AG09319 (cell line): ENCODE measurements at places on chromosomes 4 and X.

- DNase-seq: peak; percentile 24
Observed at GRCh38 chr4:137659431-137659830, 127.1 kb upstream of the PCDH18 start.

GRCh38 chr4:89914609-89915550, 20.2 kb downstream of the MMRN1 start:
- no peak for DNase-seq

GRCh38 chr4:127698789-127699200, 31.4 kb upstream of the SLC25A31 start:
- no peak for DNase-seq

GRCh38 chr4:107578321-107578720, 141.7 kb downstream of the PAPSS1 start:
- DNase-seq: peak; percentile 28

DNA sequence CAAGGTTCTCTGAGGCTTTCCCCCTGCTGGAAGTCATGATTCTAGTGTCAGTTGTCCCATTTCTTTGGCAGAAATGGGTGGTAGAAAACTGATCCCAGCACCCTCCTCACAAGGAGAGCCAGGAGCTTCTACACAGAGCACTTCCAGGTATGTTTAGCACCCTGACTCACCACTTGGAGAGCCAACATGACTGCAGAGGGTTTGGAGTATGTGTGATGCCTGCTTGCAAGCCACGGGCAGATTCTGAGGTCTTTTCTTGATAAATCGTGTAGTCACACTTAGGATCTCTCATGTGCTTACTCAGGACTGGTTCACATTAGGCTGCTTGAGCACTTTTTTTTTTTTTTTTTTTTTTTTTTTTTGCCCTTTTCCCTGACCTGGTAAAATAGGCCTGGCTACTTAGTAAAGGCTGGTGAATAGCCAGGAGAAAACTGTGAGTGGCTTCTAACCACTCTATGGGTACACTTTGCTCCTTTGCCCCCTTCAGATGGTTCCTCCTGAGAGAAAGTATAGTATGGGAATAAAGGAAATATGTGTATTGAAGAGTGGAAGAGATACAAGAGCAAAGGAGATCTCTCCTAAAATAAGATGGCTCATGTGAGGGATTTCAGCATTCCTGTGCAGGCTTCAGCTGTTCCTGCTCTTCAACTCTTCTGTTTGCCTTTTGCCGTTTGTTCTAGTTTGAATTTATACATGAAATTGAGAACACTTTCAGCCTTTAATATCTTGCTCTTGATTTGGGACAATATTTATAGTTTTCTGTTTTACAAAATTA, 103.6 kb downstream of the EMCN start:
- no peak for DNase-seq

DNA sequence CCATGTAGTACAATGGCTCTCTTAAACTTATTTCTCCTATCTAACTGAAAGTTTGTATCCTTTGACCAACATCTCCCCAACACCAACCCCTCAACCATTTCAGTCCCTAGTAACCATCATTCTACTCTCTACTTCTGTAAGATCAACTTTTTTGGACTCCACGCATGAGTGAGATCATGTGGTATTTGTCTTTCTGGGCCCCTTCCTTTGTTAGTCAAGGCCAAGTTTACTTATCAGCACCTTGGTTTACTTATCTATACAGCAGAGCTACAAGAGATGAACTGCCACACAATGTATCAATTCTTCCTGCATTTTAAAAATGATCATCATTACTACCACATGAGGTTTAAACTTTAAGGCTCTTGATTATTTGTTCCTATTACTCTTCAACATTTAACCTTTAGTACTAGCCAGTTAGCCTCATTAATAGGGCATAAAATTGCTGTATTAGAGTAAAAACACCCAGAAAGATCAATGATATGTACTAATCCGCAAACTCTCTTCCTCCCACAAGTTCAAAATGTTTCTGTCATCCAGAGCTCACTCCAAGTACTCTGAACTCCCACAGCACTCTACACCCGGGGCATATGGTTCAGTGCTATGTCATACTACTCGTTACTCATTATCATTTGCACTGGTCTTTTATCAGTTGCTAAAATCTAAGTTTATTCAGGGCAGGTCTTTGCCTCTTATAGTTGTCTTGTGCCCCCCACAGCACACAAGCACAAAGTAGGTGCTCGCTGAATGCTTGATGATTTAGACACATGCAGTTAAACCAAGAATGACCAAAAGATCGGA, 145.7 kb upstream of the ADAMTS3 start:
- no peak for DNase-seq

GRCh38 chr4:7040765-7041164, 2.4 kb upstream of the TADA2B start:
- DNase-seq: no peak

DNA sequence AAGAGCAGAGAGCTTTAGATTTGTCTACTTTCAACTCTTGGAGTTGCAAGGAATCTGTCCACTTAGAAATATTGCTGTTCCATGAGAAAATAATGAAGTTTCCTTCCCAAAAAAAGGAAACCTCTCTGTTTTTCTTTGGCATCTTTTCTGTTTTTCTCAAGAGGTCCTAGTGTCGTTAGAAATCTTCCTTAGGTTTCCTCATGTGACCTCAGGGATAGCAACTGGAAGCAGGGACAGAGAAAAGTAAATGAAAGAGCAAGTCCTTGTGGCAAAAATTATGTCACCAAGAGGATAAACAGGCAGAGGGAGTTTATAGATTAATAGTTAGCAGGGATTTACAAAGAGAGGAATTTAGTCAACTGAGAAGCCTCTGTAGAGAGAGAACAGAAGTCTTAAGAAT, 478.4 kb upstream of the ADGRL3 start:
- DNase-seq: no peak

- DNase-seq: no peak
Observed at GRCh38 chr4:5118091-5118786, 67.0 kb downstream of the STK32B start.

DNA sequence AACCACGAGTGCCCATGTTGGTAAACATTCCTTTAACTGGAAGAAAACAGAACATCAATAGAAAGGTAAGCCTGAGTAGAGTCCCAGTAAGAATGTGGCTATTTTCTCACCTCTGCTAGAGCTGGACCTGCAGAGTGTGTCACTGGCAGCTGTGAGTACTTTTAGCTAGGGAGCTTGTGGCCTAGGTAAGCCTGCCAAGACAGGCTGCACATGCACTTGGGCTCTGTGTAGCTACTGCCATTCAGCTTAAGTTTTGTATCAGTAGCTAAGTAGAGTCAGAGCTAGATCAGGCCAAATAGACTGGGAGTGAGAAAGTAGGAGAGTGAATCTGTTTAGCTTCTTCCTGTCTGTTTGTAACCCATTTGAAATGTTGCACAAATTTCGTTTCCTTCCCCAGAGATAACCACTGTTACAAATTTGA, 35.3 kb downstream of the RBPJ start:
- no peak for DNase-seq

GRCh38 chr4:73803213-73803612, 33.3 kb upstream of the CXCL6 start:
- no peak for DNase-seq

DNA sequence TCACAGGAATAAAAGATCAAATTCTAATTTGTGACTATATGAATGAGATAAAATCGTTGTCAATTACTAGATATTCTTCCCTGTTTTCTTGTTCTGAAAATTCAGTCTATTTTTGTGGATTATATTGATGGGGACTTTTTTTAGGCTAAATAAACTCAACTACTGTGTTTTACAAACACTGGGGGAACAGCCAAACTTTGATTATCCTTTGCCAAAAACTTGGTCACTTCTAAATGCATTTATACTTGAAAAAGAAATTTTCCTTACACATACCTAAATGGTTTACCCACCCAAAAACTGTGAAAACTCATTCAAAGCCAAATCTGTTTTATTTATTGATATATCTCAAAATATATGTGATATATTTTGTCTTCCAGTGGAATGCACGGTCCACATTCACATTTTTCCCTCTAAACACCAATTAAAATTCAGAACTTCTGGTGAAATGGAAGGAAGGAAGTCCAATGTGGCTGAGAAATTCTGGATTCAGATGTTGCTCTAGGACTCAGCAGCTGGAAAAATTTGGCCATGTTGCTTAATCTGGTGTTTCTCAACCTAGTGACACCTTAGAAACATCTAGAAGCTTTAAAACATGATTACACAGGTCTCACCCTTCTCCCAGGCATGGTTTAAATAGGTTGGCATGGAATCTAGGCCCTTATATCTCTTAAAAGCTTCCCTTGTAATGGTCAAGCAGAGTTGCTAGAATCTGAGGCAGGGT, 28.6 kb upstream of the ARHGAP24 start:
- DNase-seq: no peak

DNA sequence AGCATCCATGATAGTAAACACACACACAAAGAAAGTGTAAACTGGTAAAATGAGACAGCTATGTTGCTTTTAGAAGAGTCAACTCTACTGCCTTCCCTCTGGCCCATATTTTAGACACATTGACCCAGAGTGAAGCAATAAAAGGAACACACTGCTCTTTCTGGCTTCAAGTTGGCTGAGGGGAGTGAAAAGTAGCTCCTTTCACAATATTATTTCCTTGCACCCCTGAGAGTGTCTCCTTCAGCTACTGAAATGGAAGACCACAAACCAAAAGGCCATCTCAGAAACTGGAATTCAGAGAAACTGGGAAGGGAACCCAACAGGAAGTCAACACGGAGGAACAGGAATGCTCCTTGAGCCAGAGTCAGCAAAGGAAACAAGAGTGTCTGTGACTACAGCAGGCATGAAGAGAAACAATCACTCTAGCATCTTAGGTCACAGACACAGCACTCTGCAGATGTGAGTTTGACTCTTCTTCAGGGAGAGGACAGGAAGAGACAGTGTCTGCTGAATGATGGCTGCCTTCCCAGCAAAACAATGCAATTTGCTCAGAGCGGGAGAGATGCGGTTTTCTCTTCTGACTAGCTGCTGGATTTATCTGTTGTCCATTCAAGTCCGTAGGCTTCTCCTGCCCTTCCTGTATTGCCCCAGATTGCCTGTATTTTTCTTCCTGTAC, 106.7 kb downstream of the SPATA18 start:
- no peak for DNase-seq

- no peak for DNase-seq
Observed at GRCh38 chrX:119759248-119759766, 919 bp downstream of the SOWAHD start.

DNA sequence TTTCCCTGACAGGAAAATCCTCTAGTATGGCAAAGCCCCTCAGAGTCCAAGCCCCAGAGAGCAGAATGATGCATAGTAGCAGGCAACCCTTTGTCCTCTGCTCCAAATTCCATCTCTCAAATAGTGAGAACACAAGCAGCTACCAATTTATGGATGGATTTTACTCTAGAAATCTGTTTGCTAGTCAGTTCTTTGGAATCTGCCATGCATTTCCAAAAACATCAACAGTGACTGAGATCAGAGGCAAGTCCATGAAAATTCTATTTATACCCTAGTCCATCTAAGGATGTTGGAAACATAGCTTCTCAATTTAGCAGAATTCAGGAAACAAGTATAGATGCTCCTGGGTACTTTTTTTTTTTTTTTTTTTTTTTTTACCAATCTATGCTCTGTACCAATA, 10.0 kb upstream of the CC2D2A start:
- DNase-seq: no peak

DNA sequence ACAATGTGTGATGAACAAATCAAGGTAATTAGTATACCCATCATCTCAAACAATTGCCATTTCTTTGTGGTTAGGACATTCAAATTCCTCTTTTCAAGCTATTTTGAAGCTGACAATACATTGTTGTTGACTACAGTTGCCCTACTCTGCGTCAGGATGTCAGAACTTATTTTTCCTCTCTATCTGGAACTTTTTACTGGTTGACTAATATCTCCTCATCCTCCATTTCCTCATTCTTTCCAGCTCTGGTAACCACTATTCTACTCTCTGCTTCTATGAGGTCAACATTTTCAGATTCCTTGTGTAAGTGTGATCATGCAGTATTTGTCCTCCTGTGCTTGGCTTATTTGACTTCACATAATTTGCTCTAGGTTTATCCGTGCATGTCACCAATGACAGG, 240.5 kb upstream of the HS3ST1 start:
- DNase-seq: no peak

- DNase-seq: no peak
Observed at GRCh38 chr4:75895744-75896314, 6.4 kb downstream of the PPEF2 start.

- DNase-seq: no peak
Observed at GRCh38 chrX:10728806-10729389, 108.5 kb upstream of the MID1 start.

GRCh38 chrX:17405225-17405969, 30.4 kb downstream of the NHS start:
- DNase-seq: no peak

GRCh38 chr4:136495076-136495475, 1037.2 kb downstream of the PCDH18 start:
- DNase-seq: no peak

DNA sequence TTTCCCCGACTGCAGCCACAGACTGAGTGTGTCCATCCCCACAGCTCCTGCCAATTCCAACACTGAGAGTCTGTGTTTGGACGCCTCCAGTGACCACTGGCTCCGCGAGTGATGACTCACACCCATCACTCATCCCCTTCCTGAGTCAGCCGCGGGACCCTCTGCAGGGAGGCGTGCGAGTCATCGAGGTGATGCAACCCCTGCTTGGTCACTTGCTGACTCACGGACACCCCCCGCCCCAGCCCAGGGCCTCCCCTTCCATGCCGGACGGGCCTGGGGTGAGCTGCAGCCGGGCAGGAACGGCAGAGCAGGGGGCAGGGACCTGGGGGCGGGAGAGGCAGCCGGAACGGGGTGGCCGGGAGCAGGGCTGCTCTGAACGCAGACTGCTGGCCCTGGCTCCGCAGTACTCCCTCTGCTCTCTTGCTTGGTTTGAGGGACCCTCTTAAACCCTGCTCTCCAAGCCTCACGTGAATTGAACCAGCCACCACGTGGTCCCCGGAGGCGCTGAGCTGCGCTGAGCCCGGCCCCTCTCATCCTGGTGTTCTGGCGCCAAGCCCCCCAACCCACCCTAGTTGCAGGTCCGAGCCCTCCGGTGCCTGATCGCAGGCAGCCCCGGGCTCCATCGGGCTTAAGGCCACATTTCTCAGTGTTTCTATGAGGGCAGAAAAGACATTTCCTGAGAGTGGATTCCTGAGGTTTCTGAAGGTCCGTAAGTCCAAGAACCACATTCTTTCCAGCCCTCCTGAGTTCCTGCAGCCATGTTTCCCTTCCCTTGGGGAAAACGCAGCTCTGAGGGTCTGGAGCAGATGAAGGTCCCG, 32.4 kb downstream of the FGFRL1 start:
- DNase-seq: peak; percentile 96

GRCh38 chr4:36502350-36502749, 220.9 kb downstream of the DTHD1 start:
- no peak for DNase-seq
